ENCODE measurements at places on chromosomes 2 and 18. TPM values are rescaled to one million over a fixed set of nuclear protein-coding genes. Genes with fewer than 3 reads are reported as not detected.
A peak's percentile ranks its signal among the peaks of the same experiment; 100 is the strongest.

GRCh38 chr2:174753038-174753633 lies 11.1 kb downstream of the CHRNA1 start:
- DNase-seq, result no peak

DNA sequence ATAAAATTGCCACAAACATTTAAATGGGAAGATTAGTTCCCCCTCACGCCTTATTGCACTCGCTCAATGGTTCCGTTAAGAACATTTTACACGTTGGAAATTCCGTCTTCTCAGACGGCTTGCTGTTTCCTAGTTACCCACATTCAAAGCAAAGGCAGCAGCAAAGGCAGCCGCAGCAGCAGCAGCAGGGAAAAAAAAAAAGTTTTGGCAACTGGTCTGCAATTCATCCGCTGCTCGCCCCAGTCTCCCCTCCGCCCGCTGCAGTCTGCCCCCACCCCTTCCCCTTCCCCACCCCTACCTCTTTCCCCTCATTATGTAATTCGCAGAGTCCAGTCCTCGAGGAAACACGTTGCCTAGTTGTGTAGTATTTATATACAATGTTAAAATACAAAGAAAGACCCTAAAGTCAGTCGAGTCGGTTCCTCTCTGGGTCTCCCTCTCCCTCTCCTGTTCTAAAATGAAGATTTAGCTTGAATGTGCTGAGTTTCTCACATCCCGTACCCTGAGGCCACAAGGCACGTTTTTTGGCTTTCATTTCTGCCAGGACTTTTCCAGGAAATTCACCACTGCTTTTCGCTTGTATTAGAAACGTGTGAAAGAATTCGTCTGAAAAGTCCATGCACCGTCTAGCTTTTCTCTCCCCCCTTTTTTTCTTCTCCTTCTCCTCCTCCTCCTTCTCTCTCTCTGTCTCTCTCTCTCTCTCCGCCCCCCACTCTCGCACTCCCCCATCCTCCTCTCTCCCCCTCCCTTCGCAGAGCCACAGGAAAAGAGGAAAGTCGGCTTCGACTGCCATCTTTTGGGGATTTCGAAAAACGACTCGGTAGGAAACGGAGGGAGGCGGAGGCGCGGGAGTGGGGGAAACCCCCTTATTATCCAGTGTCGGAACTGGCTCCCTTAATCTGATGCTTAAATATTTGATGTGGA lies 140.0 kb downstream of the MEIS1 start:
- peak; percentile 78 for DNase-seq

DNA sequence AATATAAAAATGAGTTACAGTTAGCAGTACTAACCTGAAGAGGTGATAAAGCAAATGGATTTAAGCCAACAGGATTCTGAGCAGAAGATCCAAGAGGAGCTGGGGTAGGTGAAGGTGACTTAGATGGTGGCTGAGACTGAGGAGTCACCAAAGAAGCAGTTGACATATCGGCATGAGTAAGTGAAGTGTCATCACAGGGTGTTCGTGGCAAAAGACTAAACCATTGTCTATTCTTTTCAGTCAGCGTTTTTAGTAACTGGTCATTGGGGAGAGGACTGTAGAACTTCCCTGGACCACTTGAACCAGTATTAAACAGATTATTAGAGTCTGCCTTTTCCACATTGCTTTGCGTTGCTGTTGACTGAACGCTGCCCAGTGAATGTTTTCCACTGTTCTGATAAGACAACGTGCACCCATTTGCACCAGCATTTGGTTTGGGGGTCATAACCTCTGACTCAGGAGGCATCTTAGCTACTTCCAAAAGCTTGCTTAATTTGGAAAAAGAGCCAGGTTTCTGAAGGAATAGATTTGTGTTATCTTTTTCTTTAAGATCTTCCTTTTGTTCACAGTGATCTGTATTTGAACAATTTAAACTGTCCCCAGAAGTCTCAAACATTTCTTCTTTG lies 63.3 kb upstream of the WDSUB1 start:
- DNase-seq, result no peak

GRCh38 chr2:102262216-102263129 lies 48.9 kb upstream of the IL1RL1 start:
- DNase-seq, result no peak

DNA sequence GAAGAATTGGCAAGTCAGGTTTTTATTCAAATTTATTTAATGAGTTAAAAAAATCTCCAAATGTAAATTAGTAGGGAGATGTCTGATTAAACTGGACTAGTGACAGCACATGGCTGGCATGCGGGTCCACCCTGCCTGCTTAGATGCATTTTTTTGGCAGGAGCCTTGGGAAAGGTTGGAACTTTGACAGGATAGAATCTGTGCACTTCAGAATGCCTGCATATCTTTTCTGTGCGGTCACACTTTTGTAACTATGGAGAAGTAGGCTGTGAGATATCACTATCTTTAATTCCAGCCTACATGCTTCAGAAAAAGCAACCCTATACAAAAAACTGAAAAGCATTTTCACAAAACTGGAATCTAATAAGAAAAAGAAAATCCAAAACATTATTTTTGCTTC lies 317.8 kb downstream of the MBD2 start:
- DNase-seq, result no peak

DNA sequence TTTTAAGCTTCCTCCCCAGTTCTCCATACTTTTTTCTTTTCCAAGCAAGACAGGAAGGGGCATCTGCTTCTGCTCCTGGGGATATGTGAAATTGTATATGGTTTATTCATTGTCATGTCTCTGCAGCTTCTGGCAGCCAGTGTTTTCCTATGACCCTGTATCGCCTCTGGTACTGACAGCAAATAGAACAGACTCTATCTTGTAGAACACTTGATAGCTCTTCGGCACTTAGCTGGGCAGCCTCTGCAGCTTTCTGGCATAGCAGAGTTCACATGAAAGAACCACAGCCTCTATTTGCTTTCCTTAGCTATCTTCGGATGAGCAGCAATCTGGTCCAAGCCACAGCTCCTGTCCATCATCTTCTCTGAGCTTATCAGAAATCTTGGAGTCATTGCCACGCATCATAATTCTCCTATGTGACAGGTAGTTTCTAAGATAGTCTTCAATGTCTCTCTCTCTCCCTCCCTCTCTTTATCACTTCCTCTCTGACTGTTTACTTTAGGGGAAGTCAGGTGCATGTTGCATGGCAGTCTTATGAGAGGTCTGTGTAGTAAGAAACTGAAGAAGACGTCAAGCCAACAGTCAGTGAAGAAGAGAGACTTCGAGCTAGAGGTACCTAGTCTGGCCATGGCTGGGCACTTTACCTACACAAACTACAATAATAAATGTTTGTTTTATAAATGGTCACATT lies 627.7 kb upstream of the CDH2 start:
- DNase-seq, result peak; percentile 30

DNA sequence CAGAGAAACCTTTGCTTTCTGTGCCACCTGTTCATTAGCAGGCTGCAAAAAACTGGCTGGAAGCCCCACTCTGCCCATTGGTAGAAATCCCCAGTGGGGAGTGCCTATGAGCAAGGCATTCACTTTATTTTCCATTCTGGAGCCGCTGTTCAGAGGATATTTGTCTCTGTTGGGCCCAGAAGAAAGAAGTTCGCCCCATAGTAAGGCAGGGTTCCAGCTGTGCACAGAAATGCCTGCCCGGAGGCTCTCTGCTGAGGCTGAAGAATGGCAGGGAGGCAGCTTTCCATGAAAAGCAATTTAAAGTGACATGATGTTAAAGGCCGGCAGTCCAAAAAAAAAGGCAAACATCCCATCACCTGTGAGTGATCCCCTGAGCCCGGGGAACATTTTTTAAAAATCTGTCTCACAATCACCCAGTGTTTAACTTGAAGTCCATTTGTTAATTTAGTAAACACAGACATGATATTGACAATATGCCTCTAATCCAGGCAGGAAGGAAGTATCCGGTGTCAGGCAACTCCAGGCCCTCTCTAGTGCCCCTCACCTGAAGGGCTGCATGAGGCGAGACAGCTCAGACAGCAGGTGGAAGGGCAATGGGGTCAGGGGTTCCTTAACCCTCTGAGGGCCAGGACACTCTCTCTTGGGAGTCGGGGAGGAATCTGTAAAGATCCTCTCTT lies 265.1 kb upstream of the SIX2 start:
- no peak for DNase-seq

DNA sequence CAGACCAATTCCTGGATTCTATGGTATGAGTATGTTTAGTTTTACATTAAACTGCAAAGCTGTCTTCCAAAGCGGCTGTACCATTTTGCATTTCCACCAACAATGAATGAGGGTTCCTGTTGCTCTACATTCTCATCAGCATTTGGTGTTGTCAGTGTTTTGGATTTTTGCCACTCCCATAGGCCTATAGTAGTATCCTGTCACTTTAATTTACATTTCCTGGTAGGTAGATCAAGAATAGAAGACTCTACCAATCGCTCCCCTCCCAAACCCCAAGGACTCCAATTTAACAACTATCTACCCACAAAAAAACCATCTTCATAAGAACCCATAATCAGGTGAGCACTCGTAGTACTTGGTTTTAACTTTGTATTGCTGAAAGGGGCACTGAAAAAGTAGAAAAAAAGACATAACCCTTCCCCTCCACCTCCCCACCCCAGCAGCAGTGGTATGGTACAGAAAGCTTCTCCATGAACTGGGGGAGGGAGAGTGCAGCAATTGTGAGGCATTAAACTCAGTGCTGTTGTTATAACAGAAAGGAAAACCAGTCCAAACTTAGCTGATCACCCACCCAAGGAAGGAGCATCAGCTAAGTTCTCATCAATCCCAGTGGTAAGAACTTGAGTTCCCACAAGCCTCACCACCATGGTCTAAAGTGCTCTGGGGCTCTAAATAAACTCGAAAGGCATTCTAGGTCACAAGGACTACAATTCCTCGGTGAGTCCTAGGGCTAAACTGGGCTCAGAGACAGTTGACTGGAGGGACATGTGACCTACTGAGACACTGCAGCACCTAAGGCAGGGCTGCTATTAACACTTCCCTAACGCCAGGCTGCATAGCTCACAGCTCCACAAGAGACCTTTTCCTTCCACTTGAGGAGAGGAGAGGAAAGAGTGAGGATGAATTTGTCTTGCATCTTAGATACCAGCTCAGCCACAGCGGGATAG lies 35.5 kb upstream of the CYTIP start:
- DNase-seq, result no peak

DNA sequence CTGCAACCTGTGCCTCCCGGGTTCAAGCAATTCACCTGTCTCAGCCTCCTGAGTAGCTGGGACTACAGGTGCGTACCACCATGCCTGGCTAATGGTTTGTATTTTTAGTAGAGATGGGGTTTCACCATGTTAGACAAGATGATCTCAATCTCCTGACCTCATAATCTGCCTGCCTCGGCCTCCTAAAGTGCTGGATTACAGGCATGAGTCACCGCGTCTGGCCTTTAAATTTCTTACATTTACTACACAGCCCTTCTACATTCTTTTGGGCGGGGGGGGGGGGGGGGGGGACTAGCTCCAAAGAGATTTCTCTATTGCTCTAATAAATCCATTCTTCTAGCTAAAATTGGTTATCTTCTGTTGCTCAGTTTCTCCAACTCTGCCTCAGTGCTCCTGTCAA lies 964.9 kb upstream of the ACVR2A start:
- DNase-seq, result no peak

DNA sequence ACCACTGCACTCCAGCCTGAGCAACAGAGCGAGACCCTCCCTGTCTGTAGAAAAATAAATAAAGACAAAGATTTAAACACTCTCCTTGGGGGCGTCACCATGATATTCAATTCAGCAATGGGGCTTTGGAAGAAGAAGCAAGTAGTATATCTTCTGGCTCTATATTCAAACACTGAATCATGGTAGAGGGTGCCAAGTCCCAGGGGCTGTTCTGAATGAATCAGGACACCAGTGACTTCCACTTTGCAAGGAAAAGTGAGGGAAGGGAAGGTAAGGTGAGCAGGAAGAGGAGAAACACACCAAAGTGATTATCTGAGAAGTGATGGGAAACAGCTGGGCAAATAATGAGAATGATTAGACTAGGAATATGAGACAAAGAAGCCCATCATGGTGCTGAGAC lies 80.5 kb downstream of the AAK1 start:
- DNase-seq, result no peak

DNA sequence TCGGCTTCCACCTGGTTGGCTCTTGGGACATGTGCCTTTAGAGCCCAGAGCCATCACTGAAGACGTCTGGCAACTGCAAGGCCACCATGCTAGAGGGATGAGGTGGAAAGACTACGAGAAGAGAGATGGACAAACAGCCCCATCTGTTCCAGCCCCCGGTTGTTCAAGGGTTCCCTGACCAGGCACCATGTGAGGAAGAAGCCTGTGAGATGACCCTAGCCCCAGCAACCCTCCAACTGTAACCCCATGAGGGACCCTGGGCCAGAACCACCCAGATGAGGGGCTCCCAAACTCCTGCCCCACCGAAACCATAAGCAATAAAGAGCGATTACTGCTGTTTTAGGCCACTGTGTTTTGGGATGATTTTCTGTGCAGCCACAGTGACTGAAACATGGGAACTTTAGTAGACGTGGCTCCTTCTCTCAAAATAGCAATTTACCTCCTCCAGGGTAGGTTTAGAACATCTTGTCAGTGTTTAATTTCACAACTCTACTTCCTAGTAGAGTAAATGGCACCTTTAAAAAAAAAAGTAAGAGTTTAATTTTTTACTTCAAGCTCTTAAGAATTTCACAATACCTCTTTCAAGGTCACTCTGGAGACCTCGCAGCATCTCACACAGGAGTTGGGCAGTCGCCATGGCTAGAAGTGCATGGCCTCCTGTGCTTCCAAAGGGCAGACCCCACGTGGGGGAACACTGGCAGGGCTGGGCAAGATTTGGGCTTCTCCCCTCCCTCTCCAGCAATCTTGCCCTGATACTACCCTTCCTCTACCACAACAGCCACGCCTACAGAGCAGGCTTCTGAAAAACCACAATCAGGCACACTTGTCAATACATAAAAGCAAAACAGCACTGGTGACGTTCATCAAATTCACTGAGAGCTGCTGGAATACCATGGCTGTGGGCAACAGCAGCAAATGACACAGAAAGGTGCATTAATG lies 48.8 kb downstream of the TMEM163 start:
- DNase-seq, result no peak

DNA sequence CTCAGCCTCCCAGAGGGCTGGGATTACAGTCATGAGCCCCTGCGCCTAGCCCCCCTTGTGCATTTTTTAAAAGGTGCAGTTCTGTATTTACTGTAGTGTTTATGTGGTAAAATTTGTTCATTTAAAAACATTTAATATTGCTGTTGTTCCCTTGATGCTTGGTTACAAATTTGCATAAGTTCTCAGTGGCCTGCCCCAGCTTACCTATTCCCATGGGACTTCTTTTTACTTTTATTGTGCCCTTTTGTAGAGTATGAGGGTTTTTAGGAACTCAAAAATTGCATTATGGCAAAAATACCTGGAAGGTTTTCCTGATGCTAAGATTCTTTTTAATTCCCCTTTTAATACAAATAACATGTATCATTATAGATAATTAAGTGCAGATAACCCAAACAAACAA lies 63.0 kb downstream of the DGKD start:
- no peak for DNase-seq

GRCh38 chr2:42602218-42602875 lies 33.9 kb downstream of the MTA3 start:
- no peak for DNase-seq

Gene CCDC178
- 0.14 TPM for total RNA-seq

Gene HOXD1
- total RNA-seq, result not detected

Gene CHCHD5
- 26.5 TPM for total RNA-seq

Gene MEP1B
- not detected for total RNA-seq

Gene RNF152
- total RNA-seq, result 10.9 TPM

Gene CNGA3
- not detected for total RNA-seq

Gene VPS4B
- total RNA-seq, result 27.9 TPM

Gene PPP1R1C
- total RNA-seq, result 12.2 TPM

Data from right cardiac atrium (tissue), 5 donors.